GDM1 (cell line): ENCODE measurements at places on chromosomes 5 and 9.

GRCh38 chr5:179183481-179183880 lies 123.3 kb downstream of the ZNF354C start:
- no peak for DNase-seq

DNA sequence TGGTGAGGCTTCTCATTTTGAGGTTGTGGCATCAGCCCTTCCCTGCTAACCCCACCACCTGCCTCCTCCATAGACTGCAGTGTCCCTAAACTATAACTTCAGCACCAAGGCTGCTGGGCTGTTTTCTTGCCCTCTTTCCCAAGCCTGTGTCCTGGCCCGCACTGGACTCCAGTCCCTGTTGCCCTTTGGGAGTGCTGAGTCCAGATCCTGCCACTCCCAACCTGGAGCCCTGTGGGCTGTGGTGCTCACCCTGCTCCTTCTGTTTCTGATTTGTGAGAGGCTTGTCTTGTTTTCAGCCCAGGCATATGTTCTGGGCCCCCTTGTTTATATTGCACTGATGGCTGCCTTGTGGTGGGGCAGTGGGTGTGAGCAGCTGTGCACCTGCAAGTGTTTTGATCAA lies 39.7 kb upstream of the RNU6ATAC start:
- DNase-seq: no peak

DNA sequence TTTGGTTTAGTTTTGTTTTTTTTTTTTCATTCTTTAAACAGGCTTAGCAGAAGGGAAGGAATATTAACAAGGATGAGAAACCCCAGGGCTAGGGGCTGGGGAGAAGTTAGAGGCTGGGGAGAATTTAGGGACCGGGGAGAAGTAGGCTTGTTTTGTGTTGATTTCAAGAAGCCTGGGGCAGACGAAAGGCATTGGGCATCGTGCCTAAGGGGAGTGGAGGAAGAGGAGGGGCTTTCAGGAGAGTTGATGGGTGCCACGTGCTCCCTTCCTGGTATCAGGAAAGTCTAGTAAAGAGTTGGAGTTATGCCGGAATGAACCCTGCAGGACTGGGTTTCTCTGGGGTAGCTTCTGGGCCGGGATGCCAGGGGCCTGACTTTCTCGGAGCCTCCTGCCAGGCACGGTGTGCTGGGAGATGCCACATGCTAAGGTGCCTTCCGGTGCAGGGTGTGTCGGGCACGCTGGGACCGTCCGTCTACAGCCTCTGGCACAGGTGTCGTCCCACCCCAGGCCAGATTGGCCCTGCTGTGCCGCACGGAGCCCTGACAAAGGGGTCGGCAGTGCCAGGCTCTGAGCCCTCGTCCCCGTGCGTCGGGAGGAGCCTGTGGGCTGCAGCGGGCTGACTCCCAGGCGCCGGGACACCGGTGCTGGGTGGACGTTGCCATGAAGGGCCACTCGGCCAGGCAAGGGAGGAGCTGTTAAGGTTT lies 159.9 kb downstream of the OLFM1 start:
- DNase-seq: no peak

DNA sequence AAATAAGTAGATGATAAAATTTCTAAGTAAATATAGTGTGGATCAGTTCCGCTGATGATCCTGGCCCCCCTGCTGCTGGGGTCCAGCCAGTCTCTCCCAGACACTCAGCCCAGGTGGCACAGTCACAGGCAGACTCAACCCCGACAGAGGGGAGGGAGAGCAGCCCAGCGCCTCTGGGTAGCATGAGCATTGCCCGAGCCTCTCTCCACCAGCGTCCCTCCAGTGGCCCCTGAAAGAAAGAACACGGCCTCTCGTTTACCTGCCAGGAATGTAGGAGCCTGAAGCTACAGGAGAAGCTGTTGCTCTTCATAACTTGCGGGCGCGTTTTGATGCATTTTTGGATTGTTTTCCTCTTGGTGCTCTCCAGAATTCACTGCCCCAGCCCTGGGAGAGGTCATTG lies 68.8 kb upstream of the ICE1 start:
- DNase-seq: no peak

GRCh38 chr5:114362197-114362976 lies 517 bp downstream of the KCNN2 start:
- no peak for DNase-seq

GRCh38 chr5:157069949-157070348 lies 11.0 kb upstream of the HAVCR1 start:
- DNase-seq: no peak

GRCh38 chr9:14144215-14144614 lies 169.7 kb downstream of the NFIB start:
- DNase-seq: no peak

DNA sequence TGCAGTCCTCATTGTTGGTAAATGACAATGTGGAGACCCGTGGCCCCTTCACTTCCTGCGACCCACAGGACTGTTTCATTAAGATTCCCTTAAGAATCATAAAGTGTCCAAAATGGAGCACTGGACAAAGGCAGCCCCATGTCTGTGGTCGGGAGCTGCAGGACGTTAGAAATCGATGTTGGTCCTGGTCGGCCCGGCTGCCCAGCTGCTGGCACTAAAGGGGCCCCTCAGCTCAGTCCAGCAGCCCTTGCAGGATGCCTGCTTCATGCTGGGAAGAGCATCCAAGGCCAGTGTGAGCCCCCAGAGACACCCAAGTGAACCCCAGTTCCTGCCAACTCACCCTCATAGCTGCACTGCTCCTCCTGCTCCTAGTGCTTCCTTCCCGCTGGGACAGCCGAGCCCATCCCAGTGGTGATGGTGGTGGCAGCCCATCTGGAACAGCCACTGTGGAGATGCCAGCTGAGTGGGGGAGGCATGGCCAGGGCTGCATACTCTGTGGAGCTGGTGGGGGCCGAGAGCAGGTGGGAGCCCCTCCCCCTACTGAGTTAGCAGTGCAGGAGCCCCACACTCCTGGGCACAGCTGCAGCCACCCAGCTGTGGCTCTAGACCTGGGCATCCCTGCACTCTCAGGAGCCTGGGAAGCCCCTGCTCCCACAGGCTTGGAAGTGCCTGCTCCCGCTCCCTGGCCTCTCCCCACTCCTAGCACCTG lies 168.0 kb upstream of the IRX2 start:
- DNase-seq: no peak

DNA sequence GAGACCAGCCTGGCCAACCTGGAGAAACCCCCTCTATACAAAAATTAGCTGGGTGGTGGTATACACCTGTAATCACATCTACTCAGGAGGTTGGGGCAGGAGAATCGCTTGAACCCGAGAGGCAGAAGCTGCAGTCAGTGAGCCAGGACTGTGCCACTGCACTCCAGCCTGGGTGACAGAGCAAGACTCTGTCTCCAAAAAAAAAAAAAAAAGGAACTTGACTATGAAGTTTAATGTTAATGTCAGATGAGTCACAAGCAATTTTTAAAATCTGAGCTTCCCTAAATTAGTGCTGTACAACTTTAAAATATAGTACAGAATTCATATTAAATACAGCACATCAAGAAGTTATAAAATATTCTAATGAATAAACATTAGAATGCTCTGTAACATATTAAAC lies 1.5 kb downstream of the MEIKIN start:
- no peak for DNase-seq

GRCh38 chr5:143372187-143372829 lies 31.2 kb downstream of the NR3C1 start:
- no peak for DNase-seq

DNA sequence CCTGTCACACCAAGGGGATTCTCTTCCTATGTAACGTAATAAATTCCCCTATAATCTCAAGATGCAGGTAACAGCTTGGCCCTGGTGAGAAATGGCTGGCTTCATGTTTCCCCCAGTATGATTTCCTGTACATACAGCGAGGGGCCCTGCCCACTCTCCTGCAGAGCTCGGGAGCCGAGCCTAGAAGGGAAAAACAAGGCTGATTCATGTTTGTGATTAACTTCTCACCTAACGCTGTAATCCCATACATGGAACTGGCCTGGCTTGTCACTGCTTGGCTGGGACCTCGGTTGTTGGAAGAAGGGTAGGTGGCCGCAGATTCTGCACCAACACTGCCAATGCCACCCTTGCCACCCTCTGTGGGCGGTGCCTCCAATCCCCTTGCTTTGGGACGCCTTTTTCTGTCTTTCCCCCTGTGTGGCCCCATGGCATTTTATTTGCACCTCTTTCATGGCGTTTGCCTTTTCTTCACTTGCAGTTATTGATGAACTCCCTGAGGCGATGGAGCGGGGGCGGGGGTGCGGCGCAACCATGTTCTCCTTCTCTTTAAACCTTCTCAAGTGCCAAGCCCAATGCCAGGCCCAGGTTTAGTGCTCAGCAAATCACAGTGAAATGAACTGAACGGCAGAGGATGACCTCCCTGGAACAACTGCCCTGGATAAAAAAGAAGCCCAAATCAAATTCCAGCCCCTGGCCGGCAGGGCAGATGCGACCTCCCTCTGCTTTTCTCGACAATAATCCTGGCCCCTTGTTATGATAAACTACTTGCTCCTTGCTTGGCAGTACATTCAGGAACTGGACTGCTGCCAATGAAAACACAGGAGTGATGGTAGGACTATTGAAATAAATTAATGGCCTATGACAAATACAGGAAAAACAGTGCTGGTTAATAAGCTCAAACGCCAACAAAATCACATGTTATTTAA lies 108.1 kb downstream of the TMEM174 start:
- DNase-seq: no peak

DNA sequence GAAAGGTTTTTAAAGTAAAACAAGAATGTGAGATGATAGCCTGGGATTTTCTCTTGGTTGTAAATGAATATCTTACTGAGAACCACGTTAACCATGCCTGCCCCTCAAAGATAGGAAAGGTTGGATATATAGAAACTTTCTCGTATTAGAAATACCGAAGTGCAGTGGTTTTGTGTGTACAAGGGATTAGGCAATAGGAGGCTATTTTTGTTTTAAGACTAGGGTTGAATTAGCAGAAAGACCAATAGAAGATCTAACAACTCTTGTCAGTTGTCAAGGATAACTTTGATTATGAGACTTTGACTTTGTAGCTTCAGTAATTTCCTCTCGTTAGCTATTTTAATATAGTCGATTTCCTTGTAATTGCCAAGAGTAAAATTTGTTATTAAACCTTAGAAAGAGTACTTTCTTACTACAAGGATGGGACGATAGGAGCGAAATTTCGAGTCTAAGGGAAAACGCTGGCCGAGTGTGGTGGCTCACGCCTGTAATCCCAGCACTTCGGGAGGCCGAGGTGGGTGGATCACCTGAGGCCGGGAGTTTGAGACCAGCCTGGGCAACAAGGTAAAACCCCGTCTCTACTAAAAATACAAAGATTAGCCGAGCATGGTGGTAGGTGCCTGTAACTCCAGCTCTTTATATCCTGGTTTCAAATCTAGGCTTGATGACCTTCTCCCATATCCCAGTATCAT lies 838 bp downstream of the POLK start:
- DNase-seq: no peak

- no peak for DNase-seq
These were observed 30.1 kb upstream of the PRDM12 start for GRCh38 chr9:130634191-130634768.

GRCh38 chr9:4207881-4208615 lies 91.8 kb downstream of the GLIS3 start:
- no peak for DNase-seq

DNA sequence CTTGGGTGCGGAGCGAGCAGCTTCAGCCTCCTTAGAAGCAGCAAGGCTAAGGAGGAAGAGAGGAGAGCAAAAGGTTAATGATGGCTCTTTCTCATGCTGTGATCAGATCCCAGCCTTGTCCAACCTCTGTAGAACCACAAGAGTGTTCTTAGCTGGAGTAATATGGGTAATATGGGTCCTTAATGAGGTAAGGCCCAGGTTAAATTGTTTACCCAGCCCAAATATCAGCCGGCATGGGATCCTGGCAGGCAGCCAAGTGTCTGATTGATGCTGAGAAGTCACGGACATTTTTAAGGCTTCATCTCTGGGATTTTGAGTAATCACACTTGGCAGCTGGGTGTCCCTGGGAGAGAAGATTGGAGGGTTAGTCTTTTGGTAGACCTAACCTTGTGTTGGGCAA lies 32.3 kb downstream of the GLRA1 start:
- no peak for DNase-seq

GRCh38 chr5:162911873-162912272 lies 525.5 kb upstream of the CCNG1 start:
- no peak for DNase-seq

- no peak for DNase-seq
These were observed 82.8 kb downstream of the APTX start for GRCh38 chr9:32918628-32919027.

GRCh38 chr5:134493461-134494055 lies 31.9 kb upstream of the JADE2 start:
- DNase-seq: no peak

DNA sequence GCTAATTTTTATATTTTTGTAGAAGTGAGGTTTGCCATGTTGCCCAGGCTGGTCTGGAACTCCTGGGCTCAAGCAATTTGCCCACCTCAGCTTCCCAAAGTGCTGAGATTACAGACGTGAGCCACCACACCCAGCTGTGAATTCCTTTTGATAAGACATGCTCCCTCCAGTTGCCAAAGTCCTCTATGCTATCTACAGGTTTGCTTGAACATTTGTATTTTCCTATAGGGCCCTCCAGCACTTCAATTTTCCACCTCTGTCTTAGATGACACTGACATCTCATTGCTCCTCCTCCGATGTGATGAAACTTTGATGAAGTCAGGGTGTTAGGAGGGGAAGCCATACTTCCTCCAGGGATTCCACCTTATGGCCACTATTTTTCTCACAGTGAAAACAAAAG lies 25.2 kb upstream of the CTSV start:
- no peak for DNase-seq

- DNase-seq: no peak
These were observed 758.4 kb upstream of the SEMA6A start for GRCh38 chr5:117333011-117333410.

- DNase-seq: no peak
These were observed 700.6 kb downstream of the SEMA5A start for GRCh38 chr5:8845296-8845695.

DNA sequence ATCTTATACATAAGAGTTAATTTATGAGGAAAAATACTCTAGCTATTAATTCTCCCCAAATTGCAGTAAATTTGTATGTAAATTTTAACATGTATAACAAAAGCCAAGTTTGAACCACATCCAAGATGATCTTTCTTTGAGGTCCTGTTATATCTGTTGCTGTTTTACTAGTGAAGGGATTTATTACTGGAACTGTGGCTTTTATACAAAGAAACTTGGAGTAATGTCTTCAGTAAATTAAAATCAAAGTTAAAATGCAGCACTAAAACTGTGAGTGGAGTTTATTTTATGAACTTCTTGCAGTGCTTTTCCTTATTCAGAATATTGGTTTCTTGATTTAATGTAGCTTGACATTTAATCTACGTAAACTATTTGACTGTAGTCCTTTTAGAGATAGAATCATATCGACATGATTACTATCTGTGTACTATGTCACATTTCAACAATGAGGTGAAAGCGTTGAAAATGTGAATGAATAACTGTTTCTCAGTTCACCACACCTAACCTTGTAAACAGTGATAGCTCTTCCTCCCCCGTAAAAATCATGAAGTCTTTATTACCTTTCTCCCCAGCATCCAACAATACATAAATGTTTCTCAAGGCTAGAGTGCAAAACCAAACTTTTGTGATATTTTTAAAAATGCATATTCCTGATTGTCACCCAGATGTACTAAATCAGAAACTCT lies 53.2 kb upstream of the ISOC1 start:
- DNase-seq: no peak
